ENCODE measurements at places on chromosomes 7 and 10.
A peak's percentile ranks its signal among the peaks of the same experiment; 100 is the strongest.

GRCh38 chr10:107091126-107091525, 73.4 kb downstream of the SORCS1 start:
- DNase-seq, result no peak

DNA sequence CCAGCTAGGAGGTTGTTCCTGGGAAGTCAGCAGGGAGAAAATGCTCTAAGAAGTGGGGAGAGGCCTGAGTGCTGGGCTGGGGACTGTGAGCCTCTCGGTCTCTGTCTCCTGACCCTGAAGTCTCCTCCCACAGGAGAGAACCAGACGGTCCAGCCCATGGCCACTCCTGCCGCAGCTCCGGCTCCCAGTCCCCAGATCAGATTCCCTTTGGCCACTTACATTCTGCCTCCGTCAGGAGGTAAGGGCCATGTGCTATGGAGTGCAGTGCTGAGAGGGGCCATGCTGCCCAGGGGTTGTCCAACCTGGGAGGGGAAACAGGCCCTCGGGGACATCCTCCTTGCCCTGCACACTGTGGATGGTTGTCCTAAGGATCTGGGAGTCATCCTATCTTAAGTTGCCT, 21.3 kb upstream of the ZNF467 start:
- DNase-seq, result no peak

- no peak for DNase-seq
These were observed 214.3 kb downstream of the NRG3 start for GRCh38 chr10:82089327-82089726.

- no peak for DNase-seq
These were observed 18.2 kb upstream of the JMJD1C start for GRCh38 chr10:63483983-63484382.

GRCh38 chr10:67790534-67791408, 47.2 kb downstream of the DNAJC12 start:
- no peak for DNase-seq

DNA sequence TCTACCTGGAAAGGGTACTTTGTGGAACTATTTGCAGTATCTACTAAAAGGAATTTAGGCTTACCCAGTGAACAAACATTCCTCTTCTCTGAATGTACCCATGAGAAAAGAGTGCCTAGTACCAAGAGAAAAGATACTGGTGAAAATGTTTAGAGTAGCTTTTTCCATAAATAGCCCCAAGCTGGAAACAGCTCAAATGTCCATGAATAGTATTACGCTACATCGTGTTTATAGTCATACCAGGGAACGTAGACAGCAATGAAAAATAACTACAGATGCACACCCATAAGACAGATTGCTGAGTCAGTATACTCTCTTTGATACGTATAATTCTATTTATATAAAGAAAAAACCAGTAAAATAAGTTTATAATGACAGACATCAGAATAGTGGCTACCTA, 285.9 kb downstream of the KLF6 start:
- no peak for DNase-seq

- no peak for DNase-seq
These were observed 57.4 kb upstream of the ACBD5 start for GRCh38 chr10:27297844-27298521.

DNA sequence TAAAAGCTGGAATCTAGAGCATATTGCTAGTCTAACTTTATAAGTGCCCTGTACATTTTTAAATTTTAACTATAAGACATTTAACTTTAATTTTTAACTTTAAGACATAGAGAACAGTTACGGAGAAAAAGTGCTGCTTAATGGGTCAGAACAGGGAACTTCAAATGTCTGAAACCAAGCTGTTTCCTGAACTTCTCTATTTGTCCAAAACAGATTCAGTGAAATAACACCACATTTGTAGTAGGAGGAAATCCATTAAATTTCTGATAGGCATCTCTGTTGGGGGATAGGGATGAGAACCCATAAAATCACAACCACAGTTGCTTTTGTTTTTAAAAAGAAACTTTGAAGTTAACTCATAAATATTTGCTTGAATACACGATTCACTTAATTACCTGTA, 170.8 kb upstream of the ANK3 start:
- no peak for DNase-seq

DNA sequence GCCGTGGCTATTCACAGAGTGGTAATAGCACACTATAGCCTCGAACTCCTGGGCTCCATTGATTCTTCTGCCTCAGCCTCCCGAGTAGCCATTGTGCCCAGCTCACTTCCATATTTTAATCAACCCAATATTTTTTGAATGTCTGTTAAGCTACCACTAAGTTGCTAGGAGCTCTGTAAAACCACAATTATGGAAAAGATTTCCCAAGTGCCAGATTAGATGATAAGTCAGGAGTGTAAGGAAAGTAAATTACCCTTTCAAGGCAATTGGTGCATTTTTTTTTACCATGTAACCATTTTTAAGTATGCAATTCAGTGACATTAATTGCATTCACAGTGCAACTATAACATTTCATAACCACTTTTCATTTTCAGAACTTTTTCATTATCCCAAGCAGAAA, 87.5 kb upstream of the GATAD1 start:
- no peak for DNase-seq

DNA sequence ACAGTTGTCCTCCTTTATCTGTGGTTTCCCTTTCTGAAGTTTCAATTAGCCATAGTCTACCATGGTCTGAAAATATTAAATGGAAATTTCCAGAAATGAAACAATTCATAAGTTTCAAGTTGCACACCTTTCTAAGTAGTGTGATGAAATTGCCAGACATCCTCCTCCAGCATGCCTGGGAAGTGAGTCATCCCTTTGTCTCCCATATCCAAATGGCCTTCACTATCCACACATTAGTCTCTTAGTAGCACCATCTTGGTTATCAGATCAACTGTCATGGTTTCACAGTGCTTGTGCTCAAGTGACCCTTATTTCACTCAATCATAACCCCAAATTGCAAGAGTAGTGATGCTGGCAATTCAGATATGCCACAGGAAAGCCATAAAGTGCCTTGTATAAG, 83.4 kb upstream of the PPP1R9A start:
- no peak for DNase-seq

DNA sequence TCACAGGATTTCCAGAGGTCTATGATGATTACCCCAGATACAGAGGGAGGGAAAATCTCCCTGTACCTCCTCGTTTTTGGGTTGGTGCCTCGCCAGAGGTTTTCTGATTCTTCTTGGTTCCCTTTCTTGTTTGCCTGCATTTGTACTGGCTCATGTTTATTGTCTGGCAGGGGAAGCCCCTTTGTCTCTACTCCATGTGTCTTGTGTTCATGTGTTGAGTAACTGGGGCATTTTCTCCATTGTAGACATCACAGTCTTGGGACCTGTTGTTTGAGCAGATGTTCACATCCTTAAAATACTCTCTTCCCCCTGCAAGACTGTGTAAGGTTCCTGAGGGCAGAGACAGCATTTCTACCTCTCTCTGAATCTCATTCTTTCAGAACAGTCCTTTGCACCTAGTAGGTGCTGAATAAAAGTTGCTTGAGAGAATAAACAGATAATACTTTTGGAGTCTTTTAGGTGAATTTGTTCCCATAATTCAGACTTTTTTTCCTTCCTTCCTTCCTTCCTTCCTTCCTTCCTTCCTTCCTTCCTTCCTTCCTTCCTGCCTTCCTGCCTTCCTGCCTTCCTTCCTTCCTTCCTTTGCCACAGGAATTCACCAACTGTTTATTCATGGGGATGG, 25.1 kb downstream of the CDK14 start:
- no peak for DNase-seq

DNA sequence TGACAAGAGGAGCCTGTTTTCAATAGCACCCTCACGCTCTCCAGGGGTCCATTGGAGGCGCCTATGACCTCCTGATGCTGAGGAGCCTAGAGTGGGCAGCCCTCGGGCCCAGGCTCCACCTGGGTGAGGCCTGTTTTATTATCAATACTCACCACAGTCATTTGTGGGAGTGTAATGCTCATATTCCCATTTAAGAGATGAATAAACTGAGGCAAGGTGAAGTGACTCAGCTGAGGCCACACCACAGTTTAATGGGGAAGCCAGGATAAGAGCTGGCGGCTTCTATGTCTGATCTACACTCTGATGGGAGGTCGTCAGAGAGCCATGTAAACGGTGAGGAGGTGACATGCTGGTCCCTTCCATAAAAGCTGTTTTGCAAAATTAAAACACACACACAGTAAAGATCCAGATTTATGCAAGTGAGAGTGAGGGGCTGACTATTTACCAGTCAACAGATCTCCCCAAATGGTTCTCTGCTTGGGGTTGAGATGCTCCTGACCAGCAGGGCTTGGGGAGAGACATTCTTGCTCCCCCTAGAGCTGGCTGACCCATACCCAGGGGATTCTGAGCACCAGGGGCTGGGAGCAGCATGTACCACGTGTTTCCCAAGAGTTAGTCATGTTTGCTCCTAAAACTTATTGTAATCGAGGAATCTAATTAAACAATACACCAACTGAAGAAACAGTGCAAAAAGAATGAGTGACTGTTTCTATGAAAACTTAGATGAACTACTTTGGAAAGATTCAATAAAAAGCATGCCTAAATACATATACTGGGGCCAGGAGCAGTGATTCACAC, 81.0 kb upstream of the INSIG1 start:
- no peak for DNase-seq

DNA sequence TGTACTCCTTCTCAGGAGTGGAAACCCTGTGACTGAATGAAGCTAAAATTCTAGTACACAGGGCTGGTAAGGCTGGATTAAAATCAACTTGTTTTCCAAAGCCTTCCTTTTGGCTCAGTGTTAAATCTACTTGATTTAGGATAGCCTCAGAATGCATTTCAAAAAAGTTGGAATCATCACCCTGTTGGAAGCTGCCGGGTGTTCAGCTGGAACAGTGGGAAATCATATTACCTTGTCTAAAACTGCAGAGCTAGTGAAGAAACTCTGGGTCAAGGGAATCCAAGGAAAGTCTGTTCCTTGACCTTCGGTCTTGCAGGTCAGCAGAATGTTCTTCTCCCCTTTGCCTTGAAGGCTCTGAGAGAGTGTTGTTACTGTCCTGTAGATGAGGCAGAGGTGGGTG, 252.1 kb upstream of the INHBA start:
- DNase-seq, result no peak

GRCh38 chr10:130354976-130355795, 219.0 kb downstream of the GLRX3 start:
- no peak for DNase-seq

DNA sequence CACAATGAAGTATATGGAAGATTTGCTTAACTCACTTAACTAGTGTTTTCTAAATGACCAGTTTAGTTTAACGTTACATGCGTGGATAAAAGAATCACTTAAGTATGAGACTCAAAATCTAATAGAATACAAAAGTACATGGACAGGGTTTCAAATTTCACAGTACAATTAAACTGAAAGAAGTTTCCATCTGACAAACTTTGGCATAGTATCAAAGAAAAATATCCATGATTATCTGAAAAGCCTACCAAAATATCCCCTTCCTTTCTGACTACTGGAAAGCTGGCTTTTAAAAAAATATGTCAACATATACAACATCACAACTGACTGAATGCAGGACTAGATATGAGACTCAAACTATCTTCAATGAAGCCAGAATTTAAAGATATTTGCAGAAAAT, 164.8 kb downstream of the ZNF438 start:
- DNase-seq, result no peak

- DNase-seq, result no peak
These were observed 18.7 kb downstream of the NFE2L3 start for GRCh38 chr7:26170663-26171062.

GRCh38 chr7:96004578-96004977, 232.2 kb downstream of the DYNC1I1 start:
- DNase-seq, result no peak

- DNase-seq, result no peak
These were observed 65.3 kb downstream of the VCL start for GRCh38 chr10:74063256-74063655.

GRCh38 chr10:61866700-61867368, 34.7 kb upstream of the ARID5B start:
- no peak for DNase-seq

DNA sequence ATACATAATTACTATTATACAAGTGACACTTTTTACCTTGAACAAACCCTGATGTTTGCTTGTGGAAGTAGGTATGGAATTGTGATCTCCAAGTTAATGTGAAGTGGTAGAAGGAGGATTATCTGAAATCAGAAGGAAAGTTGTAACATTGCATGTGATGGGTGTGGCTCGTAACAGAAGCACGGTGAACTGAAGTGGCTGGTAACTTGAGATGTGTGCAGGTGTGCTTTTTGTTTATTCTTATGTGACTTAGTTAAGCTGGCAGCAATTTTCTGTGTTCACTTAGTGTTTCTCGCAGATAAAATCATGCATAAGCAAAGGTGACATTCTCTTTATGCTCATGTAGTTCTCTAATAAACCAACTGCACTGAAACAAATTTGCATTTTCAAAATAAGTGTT, 82.3 kb downstream of the ZEB1 start:
- peak; percentile 32 for DNase-seq

DNA sequence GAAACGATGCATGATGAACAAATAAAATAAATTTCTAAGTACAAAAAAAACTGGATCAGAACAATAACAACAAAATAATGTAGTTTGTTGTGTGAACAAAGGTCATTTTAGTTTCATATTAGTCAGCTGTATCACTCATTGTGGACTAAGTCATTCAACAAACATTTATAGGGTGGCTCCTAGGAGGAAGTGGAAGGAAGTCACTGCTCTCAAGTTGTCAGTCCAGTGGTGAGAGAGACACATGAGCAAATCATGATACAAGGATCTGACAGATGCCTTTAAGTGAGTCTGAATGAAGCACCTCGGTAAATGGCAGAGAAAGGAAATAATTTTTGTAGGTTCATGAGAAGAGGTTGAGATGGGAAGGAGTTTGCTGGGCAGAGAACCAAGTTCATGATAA, 56.8 kb downstream of the EPDR1 start:
- DNase-seq, result no peak

DNA sequence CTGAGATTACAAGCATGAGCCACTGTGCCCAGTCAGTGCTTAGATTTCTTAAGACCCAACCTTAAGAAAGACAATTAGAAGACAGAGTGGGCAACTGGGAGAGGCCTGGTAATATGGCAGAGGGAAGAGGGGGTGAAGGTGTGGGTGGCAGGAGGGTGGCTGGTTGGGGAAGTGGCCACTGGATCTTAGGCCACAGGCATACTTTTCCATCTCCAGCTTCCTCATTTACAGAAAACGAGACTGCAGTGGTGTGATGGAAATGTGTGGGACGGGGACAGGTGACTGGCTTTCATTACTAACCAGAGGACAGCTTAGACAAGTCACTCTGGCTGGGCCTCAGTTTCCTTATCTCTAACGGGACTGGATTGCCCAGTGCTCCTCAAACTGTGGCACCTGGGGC, 1.0 kb upstream of the FFAR4 start:
- no peak for DNase-seq

GRCh38 chr7:27835376-27835775, 95.4 kb downstream of the TAX1BP1 start:
- no peak for DNase-seq

- DNase-seq, result peak; percentile 5
These were observed 490.5 kb downstream of the TCERG1L start for GRCh38 chr10:130820880-130821482.

DNA sequence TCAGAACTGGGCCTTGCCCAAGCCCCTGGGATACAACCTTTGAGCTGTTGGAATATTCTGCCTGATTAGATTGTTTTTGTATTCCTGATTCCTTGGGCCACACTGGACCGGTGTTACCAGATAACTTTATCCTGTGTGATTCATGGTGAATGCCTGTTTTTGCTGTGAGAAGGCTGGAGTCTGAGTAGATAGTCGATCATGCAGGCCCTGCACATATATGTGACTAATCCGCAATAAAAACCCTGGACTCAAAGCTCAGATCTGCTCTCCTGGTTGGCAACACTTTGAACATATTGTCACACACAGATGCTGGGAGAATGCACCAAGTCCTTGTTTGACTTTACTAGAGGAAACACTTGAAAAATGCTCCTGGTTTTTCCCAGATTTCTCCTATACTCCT, 183.9 kb upstream of the MBL2 start:
- no peak for DNase-seq

All from NCI-H1092 treated with DMSO at 0.1 percent for 48 hours (cell line).